ENCODE measurements at places on chromosomes 1 and 21. TPM values are rescaled to one million over a fixed set of nuclear protein-coding genes. Genes with fewer than 3 reads are reported as not detected.

- no peaks in the 10 kb centered on the region for H3K36me3 ChIP-seq
- H3K27ac ChIP-seq, result no peak overlapping the region
- peaks cover 7% of the 10 kb centered on the region for H3K27me3 ChIP-seq
- DNase-seq, result no peak
- H3K4me3 ChIP-seq, result no peak overlapping the region
Observed at GRCh38 chr1:23911921-23912320, 1.2 kb downstream of the CNR2 start.

DNA sequence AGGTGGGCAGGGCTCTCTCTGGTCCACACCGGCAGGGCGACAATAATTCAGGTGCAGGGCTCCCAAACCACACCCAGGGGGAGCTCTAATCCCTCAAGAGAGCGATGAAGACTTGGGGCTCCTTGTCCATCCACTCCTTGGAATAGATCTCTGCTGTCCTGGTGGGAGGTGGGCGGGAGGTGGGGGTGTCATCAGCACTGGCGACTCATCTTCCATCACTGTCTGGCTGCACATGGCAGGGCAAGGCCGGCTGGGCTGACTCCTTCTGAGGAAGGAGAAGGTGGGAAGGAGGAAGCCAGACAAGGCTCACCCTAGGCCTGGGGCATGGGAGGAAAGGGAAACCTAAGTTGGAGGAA lies 29.3 kb downstream of the TNNT2 start:
- no peak overlapping the region for H3K4me3 ChIP-seq
- H3K27me3 ChIP-seq, result peaks cover 13% of the 10 kb centered on the region
- DNase-seq, result peak; percentile 49
- no peaks in the 10 kb centered on the region for H3K4me1 ChIP-seq

DNA sequence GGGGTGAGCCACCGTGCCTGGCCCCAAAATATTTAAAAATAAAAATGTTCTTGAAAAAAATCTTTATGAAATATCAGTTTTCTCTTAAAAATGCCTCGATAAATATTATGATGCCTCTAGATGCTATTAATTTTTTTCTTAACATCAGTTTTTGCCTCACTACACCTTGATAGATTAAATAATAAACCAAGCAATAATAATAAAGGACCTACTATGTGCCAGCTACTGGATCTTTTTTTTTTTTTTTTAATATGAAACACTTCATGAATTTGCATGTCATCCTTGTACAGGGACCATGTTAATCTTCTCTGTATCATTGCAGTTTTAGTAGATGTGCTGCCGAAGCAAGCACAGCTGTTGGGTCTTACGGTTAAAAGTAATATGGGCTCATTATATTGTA lies 17.5 kb upstream of the TBX19 start:
- H3K4me1 ChIP-seq, result peaks cover 15% of the 10 kb centered on the region
- no peak overlapping the region for H3K27ac ChIP-seq
- no peak overlapping the region for H3K4me3 ChIP-seq
- no peaks in the 10 kb centered on the region for H3K27me3 ChIP-seq

SELP gene
- 0.97 TPM for total RNA-seq

TRPM2 gene
- total RNA-seq, result 1.9 TPM

DFFB gene
- total RNA-seq, result 8.3 TPM

CTSS gene
- total RNA-seq, result 39.4 TPM

DNA sequence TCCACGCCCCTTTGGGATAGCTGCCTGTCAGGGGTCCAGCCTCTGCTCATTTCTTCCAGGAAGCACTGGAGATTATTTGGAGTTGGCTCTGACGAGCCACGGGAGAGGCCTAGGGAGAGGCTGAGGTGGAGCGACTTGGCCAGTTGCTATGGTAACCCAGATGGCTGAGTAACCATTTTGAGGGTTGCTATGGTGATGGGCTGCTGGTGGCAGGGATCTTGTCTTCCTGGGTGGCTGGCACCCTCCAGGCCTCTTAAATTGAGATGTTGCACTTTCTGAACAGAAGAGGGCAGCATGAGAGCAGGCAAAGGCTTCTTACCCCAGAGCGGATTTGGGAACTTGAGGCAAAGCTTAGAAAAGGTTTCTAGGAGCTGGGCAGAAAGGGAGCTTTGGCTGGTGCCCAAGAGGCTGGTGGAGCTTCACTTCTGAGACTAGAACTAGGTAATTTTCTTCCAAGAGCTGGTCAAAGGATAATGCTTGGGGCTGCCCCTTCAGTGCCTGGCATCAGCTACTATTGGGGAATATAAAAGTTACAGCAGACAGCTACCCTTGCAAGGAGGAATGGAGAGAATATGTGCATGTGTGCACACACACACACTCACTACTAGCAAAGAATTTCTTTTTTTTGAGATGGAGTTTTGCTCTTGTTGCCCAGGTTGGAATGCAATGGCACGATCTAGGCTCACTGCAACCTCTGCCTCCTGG lies 72.5 kb downstream of the NDUFS5 start:
- no peaks in the 10 kb centered on the region for H3K36me3 ChIP-seq
- peak; percentile 76 for DNase-seq
- H3K4me1 ChIP-seq, result peaks cover 22% of the 10 kb centered on the region
- no peaks in the 10 kb centered on the region for H3K27me3 ChIP-seq

DNA sequence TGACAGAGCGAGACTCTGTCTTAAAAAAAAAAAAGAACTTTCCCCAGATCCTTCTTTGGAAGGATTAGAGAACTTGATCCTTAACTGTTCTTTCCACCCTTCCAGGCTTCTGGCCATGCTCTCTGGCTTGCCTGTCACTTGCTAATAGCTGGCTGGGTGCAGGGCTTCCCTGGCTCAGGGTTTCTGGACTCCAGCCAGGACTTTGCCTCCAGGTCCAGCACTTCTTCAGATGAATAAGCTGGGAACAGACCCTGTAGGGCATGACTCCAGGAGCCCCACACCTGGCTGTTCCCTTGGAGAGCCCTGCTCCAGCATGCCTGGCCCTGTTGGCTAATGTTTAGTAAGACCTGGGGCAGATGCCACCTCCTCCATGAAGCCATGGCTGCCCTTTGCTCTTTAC lies 3.3 kb upstream of the NT5C1A start:
- H3K4me1 ChIP-seq, result no peaks in the 10 kb centered on the region
- no peak overlapping the region for H3K4me3 ChIP-seq
- no peak for DNase-seq
- no peaks in the 10 kb centered on the region for H3K36me3 ChIP-seq
- no peak overlapping the region for H3K27ac ChIP-seq

- H3K36me3 ChIP-seq, result no peaks in the 10 kb centered on the region
- H3K4me3 ChIP-seq, result no peak overlapping the region
- no peak overlapping the region for H3K27ac ChIP-seq
- H3K27me3 ChIP-seq, result peaks cover 9% of the 10 kb centered on the region
- DNase-seq, result no peak
- H3K4me1 ChIP-seq, result no peaks in the 10 kb centered on the region
Observed at GRCh38 chr1:230725256-230726012, 11.5 kb upstream of the AGT start.

DNA sequence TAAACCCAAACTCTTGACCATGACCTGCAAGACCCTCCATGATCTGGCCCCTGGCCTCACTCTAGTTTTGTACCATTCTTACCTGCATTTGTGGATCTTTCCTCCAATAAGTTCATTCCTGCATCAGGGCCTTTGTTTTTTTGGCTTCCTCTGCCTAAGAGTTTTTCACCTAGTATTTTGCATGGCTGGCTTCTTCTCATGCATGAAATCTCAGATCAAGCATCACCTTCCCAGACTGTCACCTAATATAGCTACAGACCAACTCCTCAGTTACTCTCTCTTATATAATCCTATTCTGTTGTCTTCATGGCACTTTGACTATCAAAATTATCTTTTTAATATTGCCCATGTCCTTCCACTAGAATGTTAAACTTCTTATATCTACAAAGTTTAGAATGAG lies 54.2 kb downstream of the BTBD8 start:
- H3K4me3 ChIP-seq, result no peak overlapping the region
- H3K27ac ChIP-seq, result no peak overlapping the region
- no peak for DNase-seq
- H3K4me1 ChIP-seq, result no peaks in the 10 kb centered on the region
- H3K36me3 ChIP-seq, result peaks cover 15% of the 10 kb centered on the region

DNA sequence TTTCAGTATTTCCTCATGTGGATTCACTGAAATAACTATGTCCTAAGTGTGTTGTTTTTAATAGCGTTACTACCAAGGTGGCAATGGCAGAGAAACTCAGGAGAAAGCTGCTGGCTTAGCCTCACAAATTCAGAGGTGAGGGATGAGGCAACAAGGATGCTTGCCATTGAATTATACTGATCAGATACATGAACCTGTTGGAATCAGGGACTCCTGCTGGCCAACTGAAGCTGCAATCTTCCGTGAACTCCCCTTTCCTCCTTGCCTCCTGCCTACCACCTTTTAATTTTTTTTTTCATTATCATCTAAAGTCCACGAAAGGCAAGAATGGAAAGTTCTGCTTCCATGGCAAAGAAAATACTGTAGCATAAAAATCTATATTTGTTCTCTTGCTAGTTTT lies 254.7 kb downstream of the NFIA start:
- DNase-seq, result no peak
- H3K36me3 ChIP-seq, result peaks cover 9% of the 10 kb centered on the region
- H3K27ac ChIP-seq, result no peak overlapping the region
- H3K4me1 ChIP-seq, result peaks cover 13% of the 10 kb centered on the region
- H3K27me3 ChIP-seq, result peaks cover 2% of the 10 kb centered on the region

DNA sequence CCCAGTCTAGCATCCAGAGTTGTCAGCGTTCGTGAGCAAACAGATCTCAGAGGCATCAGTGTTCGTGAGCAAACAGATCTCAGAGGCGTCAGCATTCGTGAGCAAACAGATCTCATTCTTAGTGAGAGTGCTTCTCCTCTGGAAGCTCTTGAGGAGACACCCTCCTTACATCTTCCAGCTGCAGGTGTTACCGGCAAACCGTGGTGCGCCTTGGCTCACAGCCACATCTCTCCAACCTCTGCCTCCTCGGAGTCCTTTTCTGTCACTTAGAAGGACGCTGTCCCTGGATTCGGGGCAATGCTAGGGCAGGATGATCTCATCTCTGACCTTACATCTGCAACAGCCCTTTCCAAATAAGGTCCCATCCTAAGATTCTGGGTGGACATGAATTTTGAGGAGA lies 14.6 kb upstream of the UMODL1 start:
- H3K27me3 ChIP-seq, result no peaks in the 10 kb centered on the region
- H3K4me1 ChIP-seq, result peaks cover 9% of the 10 kb centered on the region
- no peaks in the 10 kb centered on the region for H3K36me3 ChIP-seq
- no peak for DNase-seq
- H3K27ac ChIP-seq, result no peak overlapping the region
- no peak overlapping the region for H3K4me3 ChIP-seq

RNF186 gene
- not detected for total RNA-seq

GRCh38 chr1:58283388-58284224 lies 262.9 kb downstream of the OMA1 start:
- no peak overlapping the region for H3K27ac ChIP-seq
- no peaks in the 10 kb centered on the region for H3K4me1 ChIP-seq
- no peak for DNase-seq
- H3K27me3 ChIP-seq, result no peaks in the 10 kb centered on the region
- peaks cover 5% of the 10 kb centered on the region for H3K36me3 ChIP-seq
- H3K4me3 ChIP-seq, result no peak overlapping the region

PRELP gene
- total RNA-seq, result not detected

DNA sequence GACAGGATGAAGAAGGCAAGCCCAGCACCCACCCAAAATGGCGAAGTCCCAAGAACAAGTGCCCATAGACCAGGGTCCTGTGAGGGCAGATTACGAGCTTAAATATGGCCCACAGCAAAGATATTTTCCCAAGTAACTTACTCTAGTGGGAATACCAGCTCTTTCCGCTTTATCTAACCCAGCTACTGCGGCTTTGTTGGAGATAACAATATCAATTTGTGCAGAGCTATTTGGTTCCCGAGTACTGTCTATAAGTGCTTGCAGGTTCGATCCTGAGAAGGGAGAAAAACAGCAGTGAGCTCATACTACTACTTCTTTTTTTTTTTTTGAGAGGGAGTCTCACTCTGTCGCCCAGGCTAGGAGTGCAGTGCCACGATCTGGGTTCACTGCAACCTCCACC lies 14.3 kb upstream of the DNAJC28 start:
- peaks cover 61% of the 10 kb centered on the region for H3K36me3 ChIP-seq
- H3K27ac ChIP-seq, result no peak overlapping the region
- no peak overlapping the region for H3K4me3 ChIP-seq
- DNase-seq, result no peak
- H3K27me3 ChIP-seq, result no peaks in the 10 kb centered on the region

DNA sequence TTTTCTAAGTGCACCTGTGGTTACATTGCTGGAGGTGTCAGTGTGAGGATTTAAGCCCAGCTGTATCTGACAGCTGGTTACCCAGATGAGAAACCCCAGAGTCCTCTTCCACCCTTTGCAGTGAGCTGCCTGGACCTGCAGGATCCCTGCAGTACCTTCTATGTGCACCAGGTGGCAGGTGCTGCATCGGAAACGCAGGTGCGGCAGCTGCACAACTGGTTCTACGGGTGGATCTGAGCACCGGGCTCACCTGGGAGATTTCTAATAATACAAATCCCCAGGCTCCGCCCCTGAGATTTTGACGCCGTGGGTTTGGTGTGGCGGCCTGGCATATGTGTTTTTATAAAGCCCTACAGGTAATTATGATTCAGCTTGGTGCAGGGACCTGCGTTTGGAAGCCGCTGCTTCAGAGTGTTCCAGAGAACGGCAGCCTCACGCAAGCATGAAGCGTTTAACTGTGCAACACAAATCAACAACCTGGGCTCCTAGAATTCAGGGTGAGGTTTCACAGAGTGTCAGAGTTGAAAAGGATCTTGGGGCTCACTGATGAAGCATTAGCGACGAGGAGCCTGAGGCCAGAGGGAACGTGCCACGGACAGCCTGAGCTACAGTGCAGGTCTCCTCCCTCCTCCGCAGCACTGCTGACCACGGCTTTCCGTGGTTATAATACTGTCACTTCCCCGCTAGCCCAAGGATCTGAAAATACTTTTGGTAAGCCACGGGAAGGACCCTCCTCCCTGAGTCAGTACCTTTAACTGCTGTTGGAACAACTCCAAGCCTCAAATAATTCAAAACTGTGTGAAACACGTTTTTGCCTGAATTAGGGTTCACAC lies 96.7 kb upstream of the TRABD2B start:
- H3K4me3 ChIP-seq, result peak overlapping the region; percentile 40
- H3K36me3 ChIP-seq, result no peaks in the 10 kb centered on the region
- H3K4me1 ChIP-seq, result peaks cover 7% of the 10 kb centered on the region
- DNase-seq, result peak; percentile 82
- H3K27ac ChIP-seq, result no peak overlapping the region

LRRIQ3 gene
- 1.1 TPM for total RNA-seq

PRR9 gene
- total RNA-seq, result not detected

MYOC gene
- not detected for total RNA-seq

DNA sequence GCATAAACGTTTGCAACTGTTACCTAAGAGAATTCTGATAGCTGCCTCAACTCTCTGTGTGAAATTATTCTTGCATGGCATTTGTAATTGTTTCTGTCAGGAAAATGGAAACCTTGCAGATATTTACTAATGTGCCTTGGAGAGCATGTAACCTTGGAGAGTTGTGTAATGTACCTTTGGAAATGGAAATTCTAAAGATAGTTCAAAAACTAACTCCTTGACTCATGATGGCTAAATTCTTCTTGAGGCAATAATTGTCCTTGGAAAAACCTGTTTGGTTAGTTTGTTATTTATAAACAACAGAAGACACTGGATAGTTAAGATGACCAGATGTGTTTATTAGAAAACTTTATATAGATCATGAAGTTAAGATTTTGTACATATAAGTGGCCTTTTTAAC lies 1033.8 kb downstream of the PLA2G4A start:
- no peak overlapping the region for H3K27ac ChIP-seq
- H3K4me1 ChIP-seq, result no peaks in the 10 kb centered on the region
- H3K4me3 ChIP-seq, result no peak overlapping the region
- no peaks in the 10 kb centered on the region for H3K27me3 ChIP-seq

RPAP2 gene
- total RNA-seq, result 28.6 TPM

OR2T6 gene
- total RNA-seq, result not detected

Data from activated CD4-positive, alpha-beta memory T cell treated with anti-CD3 and anti-CD28 coated beads for 36 hours (primary cell).